ENCODE measurements at places on chromosomes 7 and 10. TPM values are rescaled to one million over a fixed set of nuclear protein-coding genes. Genes with fewer than 3 reads are reported as not detected.

PODXL gene
- 1.5 TPM for total RNA-seq

COL13A1 gene
- not detected for total RNA-seq

ECD gene
- total RNA-seq = 31.7 TPM

ZNF425 gene
- total RNA-seq = 1.4 TPM

PSMG3 gene
- total RNA-seq = 26.8 TPM

SNCG gene
- total RNA-seq = not detected
